NCI-H187 treated with DMSO at 0.1 percent for 48 hours (cell line): ENCODE measurements at places on chromosomes 5 and 9.

- DNase-seq = no peak
These were observed 2.4 kb upstream of the TRIM7 start for GRCh38 chr5:181207214-181207959.

GRCh38 chr5:32405507-32405906 is 39.0 kb downstream of the ZFR start:
- DNase-seq = no peak

DNA sequence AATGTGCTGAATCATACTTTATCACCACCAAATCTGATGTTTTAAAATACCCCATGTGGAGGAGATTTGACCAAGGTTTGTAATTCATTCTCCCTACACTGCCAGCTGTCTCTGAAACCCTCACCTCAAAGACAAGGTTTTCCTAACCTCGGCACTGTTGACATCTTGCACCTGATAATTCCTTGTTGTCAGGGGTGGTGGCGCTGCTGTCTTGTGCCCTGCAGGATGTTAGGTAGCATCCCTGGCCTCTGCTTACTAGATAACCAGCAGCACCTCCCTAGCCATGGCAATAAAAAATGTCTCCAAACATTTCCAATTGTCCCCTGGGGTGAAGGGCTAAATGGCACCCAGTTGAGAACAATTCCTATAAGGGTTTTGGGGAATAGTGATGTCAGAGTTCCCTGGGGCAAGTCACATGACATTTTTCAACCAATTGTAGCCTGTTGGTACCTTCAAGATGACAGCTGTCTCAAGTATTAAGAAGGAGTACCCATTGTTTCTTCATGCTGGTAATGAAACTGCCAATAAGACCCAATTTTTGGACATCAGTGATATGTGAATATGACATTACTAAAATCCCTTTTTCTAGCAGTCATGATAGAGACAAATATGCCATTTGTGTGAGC is 160.6 kb upstream of the PLCXD3 start:
- DNase-seq = no peak

- DNase-seq = no peak
These were observed 116.2 kb downstream of the MAN2A1 start for GRCh38 chr5:109805883-109806282.

- no peak for DNase-seq
These were observed 995.4 kb upstream of the WWC1 start for GRCh38 chr5:167296066-167296465.

- no peak for DNase-seq
These were observed 17.4 kb downstream of the GFPT2 start for GRCh38 chr5:180335614-180336233.

GRCh38 chr9:130824643-130825350 is 10.3 kb upstream of the ABL1 start:
- no peak for DNase-seq

- DNase-seq = no peak
These were observed 31.7 kb downstream of the HSD17B3 start for GRCh38 chr9:96270236-96270744.
